ENCODE measurements at places on chromosomes 6 and 20.

DNA sequence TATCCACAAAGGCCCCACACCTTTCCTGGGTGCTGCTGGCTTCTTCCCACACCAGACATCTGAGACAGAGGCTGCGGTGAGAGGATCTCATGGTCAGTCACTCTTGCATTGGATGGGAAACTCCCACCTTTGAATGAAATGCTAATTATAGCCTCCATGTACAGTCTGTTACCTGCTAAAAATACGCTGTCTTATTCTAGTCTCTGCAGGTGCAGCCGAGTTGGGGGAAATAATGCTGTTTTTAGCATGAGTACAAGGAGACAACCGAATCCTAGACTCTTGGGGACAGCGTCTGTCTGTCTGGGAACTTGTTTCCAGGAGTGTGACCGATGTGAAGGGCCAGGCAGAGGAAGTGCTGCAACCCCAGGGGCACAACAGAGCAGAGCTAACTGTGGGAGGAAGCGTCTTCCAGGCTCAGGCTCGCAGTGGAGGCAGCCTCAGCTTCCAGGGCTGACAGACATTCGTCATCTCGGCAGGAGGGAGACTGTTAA is 286.2 kb downstream of the PREX1 start:
- no peak for DNase-seq

- no peak for DNase-seq
Measured at GRCh38 chr6:39769012-39769411, 23.2 kb upstream of the DAAM2 start.

- DNase-seq = no peak
Measured at GRCh38 chr6:129194306-129194941, 311.5 kb downstream of the LAMA2 start.

DNA sequence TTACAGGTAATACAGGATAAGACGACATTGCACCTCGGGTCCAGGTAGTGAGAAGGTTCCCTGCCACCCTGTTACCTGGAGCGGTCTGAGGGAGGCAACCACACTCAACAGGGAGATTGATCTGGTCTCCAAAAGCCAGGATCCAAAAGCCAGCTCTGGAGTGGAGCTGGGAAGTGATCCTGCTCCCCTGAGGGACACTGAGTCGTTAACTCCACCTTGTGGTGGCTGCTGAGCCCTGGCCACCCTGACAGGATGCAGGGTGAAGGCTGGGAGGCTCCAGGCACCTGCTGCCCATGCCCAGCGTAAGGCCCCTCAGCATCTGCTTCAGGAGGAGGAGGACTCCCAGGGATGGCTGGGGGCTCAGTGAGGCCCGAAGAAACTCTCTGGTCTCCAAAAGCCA is 38.7 kb upstream of the SLC22A2 start:
- DNase-seq = no peak

GRCh38 chr6:147684906-147685305 is 176.4 kb downstream of the SAMD5 start:
- no peak for DNase-seq

DNA sequence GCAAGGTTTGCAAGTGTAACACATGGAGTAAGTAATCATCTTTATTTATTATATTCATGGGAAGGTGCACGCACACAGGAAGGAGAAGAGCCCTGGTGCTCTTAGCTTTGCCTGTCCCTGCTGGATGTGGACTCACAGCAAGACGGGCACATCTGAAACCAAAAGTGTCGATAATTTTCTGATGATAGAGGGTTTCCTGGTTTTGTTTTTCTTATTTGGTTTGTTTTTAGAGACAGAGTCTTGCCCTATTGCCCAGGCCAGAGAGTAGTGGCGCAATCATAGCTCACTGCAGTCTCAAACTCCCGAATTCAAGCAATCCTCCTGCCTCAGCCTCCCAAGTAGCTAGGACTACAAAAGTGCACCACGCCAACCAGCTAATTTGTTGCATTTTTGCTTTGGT is 7.8 kb upstream of the KHDC1L start:
- DNase-seq = no peak

DNA sequence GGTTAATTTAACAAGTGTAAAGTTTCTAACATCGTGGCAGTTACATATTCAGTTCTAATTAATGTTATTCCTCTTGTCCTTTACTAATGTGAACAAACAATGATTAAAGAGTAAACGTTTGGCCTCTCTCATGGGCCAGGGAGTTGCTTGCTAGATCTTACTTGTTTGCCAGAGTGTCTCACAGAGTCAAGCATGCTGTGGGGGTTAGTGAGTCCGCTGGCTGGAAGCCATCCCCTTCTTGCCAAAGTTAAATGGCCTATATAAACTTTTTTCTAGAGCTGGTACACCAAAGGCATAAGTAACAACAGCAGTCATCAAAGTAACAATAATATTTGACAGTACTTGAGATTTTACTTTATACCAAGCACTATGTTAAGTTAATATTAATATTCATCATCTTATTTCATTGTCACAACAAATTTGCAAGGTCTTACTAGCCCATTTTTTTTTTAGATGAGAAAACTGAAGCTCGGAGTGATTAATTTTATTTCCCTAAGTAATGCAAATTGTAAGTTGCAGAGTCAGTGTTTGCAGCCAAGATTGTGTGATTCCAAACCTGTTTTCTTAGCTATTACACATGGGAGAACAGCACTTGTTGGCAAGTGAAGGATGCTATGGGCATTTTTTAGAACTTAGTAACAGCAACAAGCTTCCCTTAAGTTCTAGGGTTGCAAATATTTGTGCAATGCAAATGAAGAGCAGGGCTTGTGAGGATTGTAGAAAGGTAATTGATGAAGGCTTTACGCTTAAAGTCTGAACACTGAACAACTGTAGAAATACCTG is 224.5 kb downstream of the RFPL4B start:
- no peak for DNase-seq

DNA sequence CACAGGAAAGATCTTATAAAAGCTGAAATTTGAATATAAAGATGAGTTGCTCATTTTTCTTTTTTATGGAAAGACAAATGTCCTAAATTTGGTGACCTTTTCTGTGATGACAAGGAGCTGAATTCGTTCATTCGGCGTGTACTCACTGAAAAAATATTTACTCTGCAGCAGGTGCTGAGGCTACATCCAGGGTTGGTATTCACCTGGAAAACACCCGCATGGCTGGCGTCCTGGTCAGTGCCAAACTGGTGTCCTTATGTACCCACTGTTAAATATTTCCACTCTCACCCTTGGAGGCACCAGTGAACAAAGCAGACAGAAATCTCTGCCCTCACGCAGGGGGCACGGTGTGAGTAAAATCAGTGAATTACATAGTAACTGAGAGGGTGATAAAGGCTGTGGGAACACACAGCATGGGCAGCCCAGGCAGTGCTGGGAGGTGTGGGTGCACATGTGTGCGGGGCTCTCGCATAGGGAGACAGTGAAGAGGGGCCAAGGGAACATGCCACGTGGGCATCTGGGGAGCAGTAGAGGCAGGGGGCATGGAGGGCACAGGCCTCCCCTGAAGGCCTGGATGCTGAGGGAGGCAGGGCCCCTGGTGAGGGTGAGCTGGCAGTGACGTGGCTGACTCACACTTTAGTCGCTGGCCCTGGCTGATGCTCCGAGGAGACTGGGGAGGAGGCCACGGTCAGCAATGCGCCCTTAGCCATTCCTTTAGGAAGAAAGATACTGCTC is 89.7 kb downstream of the INSM1 start:
- no peak for DNase-seq

DNA sequence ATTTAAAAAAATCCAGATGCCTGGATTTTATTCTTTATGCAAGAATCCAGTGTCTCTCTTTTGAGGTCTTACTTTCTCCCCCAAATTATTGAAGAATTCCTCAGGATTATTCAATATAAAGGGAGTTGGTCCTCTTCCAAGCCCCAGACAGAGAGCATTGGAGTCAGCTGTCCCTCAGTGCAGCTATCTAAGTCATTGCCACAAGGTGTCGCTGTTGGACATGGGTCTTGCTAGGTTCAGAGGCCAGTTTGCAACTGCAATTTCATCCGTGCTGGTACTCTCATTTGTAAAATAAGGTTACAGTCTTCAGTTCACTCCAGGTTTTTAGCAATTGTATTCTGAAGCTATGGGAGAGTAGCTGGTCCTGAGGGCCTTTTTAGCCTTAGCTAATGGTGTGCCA is 27.8 kb downstream of the CCN2 start:
- no peak for DNase-seq
